Hindlimb muscle (tissue), 1 donor: ENCODE measurements at places on chromosomes 6 and 20. TPM values are rescaled to one million over a fixed set of nuclear protein-coding genes. Genes with fewer than 3 reads are reported as not detected.

DNA sequence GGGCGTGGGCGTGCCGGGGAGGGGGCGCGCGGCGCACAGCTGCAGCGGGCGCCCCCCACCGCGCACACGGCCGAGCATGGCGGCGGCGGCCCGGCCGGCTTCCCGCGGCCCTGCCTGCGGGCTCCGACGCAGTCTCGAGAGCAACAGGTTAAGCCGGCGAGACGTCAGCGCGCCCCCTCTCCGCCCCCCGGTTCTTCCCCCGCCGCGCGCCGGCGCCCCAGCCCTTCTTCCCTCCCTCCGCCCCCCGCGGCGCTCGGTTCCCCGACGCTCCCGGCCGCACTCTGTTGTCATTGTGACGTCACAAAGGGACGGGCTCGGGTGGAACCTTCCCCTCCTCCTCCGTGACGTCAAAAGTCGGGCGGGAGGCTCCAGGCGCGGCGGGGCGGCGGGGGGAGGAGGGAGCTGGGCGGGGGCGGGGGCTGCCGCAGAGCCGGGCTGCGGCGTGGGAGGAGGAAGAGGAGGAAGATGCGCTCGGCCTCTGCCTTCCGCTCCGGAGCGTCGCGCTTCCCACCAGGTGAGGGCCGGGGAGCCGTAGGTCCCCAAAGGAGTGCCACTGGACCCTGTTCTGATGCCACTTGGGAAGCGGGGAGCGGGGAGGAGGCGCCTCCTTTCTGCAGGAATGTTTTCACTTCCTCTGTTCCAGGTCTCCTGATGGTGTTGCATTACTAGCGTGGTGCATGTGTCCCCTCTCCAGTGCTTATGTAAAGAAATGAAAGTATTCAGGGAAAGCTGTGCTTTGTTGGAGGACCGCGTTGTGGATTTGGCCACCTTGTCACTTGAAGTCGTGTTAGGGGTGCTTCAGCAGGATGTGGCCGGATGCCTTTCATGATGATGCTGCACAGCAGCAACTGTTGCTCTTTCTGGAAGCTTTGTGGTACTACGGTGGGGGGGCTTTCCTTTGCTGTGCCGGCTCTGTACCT, 2.8 kb downstream of the JARID2 start:
- DNase-seq: peak; percentile 97

- DNase-seq: no peak
Observed at GRCh38 chr6:53917464-53917842, 122.6 kb downstream of the LRRC1 start.

DNA sequence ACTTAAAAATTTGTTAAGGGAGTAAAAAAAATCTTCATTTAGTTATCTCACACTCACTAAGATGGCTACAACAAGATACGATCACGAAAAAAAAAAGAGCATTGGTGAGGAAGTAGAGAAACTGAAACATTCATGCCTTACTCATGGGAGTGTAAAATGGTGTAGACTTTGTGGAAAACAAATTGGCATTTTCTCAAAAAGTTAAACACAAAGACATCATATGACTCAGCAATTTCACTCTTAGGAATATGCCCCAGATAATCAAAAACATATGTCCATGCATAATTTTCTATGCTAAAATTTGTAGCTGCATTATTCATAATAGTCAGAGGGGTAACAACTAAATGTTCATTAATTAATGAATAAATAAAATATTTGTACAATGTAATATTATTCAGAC, 120.9 kb upstream of the IRAK1BP1 start:
- no peak for DNase-seq

Gene HSF2
- polyA plus RNA-seq: 27.1 TPM

- no peak for DNase-seq
Observed at GRCh38 chr6:7630792-7631191, 40.8 kb downstream of the SNRNP48 start.

Gene DLK2
- polyA plus RNA-seq: 1.9 TPM

Gene NFATC2
- 4.5 TPM for polyA plus RNA-seq

- no peak for DNase-seq
Observed at GRCh38 chr20:33878583-33878982, 67.4 kb downstream of the CHMP4B start.

GRCh38 chr6:156556811-156557210, 220.4 kb upstream of the ARID1B start:
- DNase-seq: no peak

Gene DDAH2
- 128 TPM for polyA plus RNA-seq

DNA sequence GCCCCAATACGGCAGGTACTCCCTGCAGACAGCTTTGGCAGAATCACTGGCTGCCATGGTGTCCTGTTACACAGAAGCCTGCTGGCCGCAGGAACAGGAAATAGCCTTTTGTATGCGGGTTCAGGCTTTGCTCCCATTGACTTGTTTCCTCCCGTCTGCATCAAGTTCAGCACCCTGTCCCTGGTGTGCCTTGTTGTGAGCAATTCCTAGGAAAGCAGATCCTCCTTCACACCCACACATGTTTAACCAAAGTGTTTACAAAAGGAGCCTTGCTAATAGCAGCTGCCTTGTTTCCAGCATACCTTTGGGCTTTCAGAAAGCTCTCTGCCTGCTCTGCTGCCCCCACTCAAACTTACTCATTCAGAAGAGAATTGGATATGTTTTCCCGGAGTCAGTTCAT, 127.2 kb upstream of the SUPT3H start:
- no peak for DNase-seq

Gene ALDH8A1
- polyA plus RNA-seq: 1.1 TPM

DNA sequence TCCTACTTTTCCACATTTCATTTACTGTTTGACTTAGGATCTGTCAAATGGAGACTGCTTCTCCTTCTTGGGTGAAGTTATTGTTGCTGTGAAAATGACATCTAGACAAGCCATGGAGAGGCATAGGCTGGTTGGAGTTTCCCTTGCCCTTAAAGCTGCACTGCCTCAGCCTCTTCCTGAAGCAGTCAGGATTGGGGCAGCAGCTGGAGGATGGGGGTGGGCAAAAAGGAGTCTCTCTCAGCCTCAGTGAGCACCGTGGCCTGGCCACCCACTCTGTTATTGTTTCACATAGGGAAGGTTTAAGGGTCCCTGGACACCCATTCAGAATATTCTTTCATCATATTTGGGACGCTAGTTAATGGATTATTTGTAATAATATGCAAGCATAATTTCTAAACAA, 7.7 kb upstream of the ZBTB24 start:
- no peak for DNase-seq

Gene SAMD3
- 0.92 TPM for polyA plus RNA-seq

GRCh38 chr20:52529826-52530225, 338.2 kb upstream of the ZFP64 start:
- no peak for DNase-seq

GRCh38 chr6:10276106-10276505, 138.8 kb downstream of the TFAP2A start:
- DNase-seq: no peak

DNA sequence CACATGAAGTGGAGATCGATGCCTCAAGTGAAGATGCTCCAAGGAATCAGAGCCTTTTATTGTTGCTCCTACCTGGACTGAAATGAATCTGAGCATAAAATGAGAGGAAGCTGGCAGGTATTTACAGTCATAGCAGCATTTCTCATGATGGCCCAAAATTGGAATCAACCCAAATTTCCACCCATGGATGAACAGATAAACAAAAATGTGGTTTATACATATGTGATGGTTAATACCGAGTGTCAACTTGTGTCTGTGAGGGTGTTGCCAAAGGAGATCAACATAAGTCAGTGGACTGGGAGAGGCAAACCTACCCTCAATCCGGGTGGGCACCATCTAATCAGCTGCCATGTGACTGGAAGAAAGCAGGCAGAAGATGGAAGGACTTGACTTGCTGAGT, 178.2 kb downstream of the PTPRT start:
- no peak for DNase-seq

- DNase-seq: peak; percentile 22
Observed at GRCh38 chr6:143806282-143807102, 36.6 kb upstream of the LTV1 start.

DNA sequence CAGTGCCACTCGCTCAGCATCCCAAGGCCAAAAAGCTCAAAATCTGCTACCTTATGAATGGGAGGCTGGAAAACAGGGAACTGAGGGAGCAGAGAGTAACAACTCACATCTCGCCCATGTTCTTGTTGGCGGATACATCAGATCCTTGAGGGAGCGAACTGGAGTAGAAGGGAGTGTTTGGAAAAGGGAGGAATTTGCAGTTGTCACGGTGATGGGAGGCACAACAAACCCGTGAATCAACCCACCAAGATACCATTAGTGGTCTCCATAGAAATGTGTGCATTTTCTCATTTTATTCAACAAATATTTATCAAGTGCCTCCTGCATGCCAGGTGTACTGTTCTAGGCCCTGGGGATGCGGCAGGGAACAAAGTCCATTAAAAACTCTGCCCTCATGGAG, 212.1 kb downstream of the EYA2 start:
- DNase-seq: no peak

DNA sequence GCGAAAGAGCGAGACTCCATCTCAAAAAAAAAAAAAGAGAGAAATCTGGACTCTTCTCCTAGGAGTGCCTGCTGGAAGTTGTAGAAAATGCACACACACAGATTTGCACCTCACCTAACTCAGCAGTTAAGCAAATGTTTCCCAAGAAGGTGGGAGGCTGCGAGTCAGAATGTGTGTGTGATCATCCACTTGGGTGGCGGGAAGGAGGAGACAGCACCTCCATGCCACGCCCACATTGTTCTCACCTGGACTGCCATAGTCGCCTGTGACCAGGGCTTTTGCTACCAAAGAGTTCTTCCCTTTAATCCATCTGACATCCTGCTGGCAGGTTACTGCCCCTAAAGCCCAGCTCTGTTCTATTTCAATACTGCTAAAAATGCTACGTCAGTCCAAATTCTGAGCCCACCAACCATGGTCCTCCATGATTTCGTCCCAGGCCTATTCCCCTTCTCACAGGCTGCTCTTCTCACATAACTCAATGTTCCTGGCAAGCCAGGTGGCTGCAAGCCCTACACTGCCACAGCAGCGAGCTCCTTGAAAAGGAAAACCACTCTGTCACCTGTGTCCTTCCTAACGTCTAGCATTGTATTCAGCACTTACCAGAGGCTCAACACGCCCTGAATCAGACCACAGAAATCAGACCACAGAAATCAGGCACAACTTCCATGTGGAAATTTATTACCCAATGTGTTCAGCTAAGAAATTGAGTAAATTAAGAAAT, 77.5 kb downstream of the PSMG4 start:
- DNase-seq: no peak

DNA sequence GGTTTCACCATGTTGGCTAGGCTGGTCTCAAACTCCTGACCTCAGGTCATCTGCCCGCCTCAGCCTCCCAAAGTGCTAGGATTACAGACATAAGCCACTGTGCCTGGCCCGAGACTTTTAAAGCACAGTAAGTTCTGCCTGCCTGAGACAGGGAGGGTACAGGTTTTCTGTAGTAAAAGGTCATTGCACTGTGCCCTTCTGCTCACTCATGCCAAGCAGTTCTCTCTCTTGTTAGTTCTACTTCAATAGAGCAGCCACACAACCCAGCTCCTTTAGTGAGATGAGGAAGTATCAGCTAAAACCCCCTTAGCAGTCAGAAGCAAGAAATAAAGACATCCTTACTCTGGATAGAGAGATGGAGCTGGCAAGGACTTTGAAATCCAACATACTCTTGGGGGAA, 52.4 kb upstream of the ARMH2 start:
- no peak for DNase-seq

GRCh38 chr20:33709398-33709797, 10.7 kb downstream of the PXMP4 start:
- no peak for DNase-seq

DNA sequence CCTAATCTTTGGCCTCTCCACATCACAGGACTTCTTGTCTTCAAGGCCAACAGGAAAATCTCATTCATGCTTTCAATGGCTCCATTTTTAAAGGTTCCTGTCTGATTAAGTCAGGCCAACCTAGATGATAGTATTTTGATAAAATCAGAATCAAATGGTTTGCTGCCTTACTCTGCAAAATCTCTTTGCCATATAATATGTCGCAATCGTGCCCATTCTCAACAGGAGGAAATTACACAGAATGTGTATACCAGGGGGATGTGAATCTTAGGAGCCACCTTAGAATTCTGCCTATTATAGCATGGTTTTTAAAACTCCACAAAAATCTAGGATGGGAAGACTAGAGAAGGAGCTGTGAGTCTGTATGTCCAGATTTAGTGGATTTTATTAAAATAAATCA, 612.9 kb upstream of the MAN1A1 start:
- no peak for DNase-seq

Gene C20orf141
- polyA plus RNA-seq: not detected

GRCh38 chr20:2697768-2698167, 5.2 kb downstream of the EBF4 start:
- DNase-seq: no peak

Gene FOXF2
- 0.90 TPM for polyA plus RNA-seq

- no peak for DNase-seq
Observed at GRCh38 chr20:22383156-22383555, 201.2 kb downstream of the FOXA2 start.

GRCh38 chr20:45344168-45344860, 3.9 kb downstream of the SDC4 start:
- no peak for DNase-seq

DNA sequence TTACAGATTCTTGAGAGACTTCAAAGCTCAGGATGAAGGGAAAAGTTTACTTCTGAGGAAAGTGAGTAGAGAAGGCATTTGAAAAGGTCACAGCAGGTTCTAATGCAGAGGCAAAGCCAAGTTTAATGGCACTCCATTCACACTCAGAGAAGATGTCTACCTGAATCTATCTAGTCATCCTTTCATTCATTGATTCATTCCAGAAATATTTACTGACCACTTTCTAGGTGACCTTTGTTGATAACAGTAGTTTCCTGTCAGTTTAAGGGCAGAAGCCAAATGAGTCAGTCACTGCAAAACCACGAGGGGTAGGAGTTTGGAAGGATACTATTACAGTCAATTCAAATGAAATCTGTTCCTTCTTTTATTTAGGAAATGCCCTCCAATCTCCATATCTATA, 30.8 kb downstream of the FBXO5 start:
- DNase-seq: no peak

DNA sequence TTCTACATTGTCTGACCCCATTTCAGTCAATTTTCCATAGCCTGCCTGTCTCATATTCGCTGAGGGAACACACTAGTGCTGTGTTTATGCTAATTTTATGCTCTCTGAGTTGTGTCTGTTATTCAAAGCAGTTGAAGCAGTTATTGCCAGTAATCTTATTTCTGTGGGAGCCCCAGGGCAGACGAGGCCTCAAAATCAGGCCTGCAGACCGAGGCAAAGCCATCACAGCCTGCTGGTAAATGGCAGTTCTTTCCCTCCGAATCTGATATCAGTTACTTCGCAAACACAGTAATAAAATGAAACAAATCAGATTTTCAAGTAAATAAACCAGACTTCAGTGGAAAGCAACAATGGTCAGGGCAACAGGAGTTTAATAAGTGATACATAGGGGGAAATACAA, 508.4 kb downstream of the PKHD1 start:
- DNase-seq: no peak

DNA sequence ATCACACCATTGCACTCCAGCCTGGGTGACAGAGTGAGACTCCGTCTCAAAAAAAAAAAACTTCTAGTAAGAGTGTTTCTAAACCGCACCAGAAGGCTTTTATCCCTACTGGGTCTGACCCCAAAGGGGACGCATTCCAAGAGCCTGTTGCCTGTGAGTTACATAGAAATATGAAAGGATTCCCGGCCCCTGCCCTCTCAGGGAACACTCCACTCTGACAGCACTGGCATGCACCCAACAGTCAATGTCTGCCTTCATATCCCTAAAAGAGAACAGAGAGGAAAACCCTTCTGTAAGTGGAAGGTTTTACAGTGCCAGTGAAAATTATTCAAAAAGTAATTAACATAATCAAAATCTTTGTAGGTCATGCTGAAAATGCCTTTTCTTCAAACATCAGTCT, 117.1 kb upstream of the PTPRT start:
- DNase-seq: no peak

GRCh38 chr6:31525932-31526591, 2.7 kb upstream of the MCCD1 start:
- DNase-seq: no peak
